Mesothelial cell of epicardium (in vitro differentiated cells): ENCODE measurements at places on chromosomes 5 and 9. TPM values are rescaled to one million over a fixed set of nuclear protein-coding genes. Genes with fewer than 3 reads are reported as not detected.
A peak's percentile ranks its signal among the peaks of the same experiment; 100 is the strongest.

DNA sequence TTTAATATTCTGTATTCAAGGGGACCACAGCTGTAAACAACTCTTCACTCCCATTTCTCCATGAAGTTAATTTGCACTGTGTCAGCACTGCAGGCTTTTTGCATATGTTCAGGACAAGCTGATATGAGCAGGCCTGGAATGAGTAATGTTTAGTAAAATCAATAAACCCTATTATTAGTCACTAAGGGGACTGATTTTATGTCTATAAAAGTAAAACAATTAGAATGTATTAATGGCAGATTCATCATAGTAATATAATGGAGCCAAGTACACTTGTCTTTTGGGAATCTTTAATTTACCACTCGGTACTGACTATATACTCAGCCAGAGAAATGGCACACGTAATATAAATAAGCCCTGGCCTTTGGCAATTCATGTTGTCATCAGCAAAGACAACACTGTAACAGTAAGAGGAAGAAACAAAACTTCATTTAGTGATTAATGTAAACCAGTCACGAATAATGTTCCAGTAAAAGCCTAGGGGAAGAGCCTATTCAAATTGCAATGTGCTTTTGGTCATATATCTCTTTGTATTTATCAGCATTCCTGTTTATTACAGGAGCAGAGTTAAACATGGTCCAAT is 111.6 kb downstream of the ZNF608 start:
- no peaks in the 10 kb centered on the region for H3K27me3 ChIP-seq
- peaks cover 50% of the 10 kb centered on the region for H3K4me1 ChIP-seq
- H3K27ac ChIP-seq = peak overlapping the region; percentile 72
- no peaks in the 10 kb centered on the region for H3K36me3 ChIP-seq

DNA sequence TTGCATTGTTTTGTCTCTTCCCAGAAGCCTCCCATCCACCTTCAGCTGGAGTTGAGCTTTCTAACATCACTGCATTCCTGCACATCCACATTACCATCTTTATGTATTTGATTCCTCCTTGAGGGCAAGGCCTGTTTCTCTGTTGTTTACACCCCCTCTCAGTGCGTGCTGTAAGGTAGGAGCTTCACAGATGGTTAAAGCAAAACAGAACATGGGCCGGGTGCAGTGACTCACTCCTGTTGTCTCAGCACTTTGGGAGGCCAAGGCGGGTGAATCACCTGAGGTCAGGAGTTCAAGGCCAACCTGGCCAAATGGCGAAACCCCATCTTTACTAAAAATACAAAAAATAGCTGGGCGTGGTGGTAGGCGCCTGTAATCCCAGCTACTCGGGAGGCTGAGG is 110.9 kb downstream of the KCNIP1 start:
- peaks cover 62% of the 10 kb centered on the region for H3K27me3 ChIP-seq
- no peak overlapping the region for H3K27ac ChIP-seq
- no peak overlapping the region for H3K4me3 ChIP-seq

GRCh38 chr9:130984521-130984920 is 24.5 kb upstream of the LAMC3 start:
- peaks cover 3% of the 10 kb centered on the region for H3K4me1 ChIP-seq
- no peak overlapping the region for H3K4me3 ChIP-seq
- H3K27ac ChIP-seq = no peak overlapping the region
- no peak for DNase-seq
- H3K36me3 ChIP-seq = no peaks in the 10 kb centered on the region

- H3K27ac ChIP-seq = no peak overlapping the region
- no peaks in the 10 kb centered on the region for H3K4me1 ChIP-seq
- peaks cover 18% of the 10 kb centered on the region for H3K36me3 ChIP-seq
- no peak overlapping the region for H3K4me3 ChIP-seq
- no peaks in the 10 kb centered on the region for H3K27me3 ChIP-seq
These were observed 87.1 kb downstream of the OSMR start for GRCh38 chr5:38932854-38933408.

DNA sequence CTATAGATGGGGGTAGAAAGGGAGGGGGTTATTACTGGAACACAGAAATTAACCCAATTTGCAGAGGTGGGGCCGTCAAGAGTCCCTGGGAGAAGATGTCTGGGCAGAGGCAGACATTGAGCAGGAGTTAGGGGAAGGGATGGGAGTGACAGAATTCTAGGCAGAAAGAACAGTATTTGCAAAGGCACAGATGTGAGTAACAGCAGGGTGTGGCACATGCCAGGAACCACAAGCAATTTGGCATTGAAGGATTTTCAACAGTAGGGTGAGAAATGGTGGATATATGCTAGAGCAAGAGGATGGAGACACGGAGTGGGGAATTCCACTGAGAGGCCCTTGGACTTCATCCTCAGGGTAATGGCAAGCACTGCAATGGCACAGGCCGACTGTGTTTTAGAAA is 71.6 kb upstream of the FRRS1L start:
- H3K27ac ChIP-seq = no peak overlapping the region
- peaks cover 12% of the 10 kb centered on the region for H3K36me3 ChIP-seq
- H3K4me3 ChIP-seq = no peak overlapping the region

GRCh38 chr5:54611290-54611951 is 93.9 kb downstream of the SNX18 start:
- H3K27me3 ChIP-seq = no peaks in the 10 kb centered on the region
- no peak for DNase-seq
- no peaks in the 10 kb centered on the region for H3K36me3 ChIP-seq
- H3K27ac ChIP-seq = no peak overlapping the region
- H3K4me3 ChIP-seq = no peak overlapping the region
- H3K4me1 ChIP-seq = peaks cover 4% of the 10 kb centered on the region

- no peak for DNase-seq
- peak overlapping the region; percentile 52 for H3K27ac ChIP-seq
- H3K36me3 ChIP-seq = no peaks in the 10 kb centered on the region
- no peak overlapping the region for H3K4me3 ChIP-seq
- peaks cover 32% of the 10 kb centered on the region for H3K4me1 ChIP-seq
These were observed 167.7 kb upstream of the PPP2R2B start for GRCh38 chr5:147046281-147046680.

DNA sequence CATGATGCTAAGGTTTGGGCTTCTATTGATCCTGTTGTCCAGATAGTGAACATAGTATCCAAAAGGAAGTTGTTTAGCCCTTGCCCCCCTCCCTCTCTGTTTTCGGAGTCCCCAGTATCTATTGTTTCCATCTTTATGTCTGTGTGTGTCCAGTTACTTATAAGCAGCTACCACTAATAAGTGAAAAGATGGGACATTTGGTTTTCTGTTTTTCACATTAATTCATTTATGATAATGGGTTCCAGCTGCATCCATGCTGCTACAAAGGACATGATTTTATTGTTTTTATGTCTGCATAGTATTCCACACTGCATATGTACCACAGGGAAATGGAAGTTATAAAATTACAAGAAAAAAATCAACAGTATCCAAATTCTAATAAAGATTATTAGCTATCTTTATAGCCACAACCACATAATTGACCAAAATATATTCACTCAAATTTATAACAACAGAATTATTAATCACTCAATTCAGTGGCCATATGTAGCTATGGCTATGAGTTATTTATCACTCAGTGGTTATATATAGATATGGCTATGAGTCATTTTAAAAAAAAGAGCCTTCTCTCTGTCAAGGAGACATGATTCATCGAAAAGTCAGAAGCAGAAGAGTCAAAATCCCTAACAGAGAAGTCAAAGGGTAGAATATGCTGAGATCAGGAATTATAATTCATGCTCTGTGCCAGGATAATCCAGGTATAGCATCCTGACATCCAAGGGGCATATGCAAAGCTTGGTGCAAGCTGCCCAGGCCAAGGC is 367.5 kb downstream of the DEPDC1B start:
- peaks cover 3% of the 10 kb centered on the region for H3K36me3 ChIP-seq
- no peak overlapping the region for H3K4me3 ChIP-seq
- no peaks in the 10 kb centered on the region for H3K27me3 ChIP-seq
- DNase-seq = no peak

- no peaks in the 10 kb centered on the region for H3K27me3 ChIP-seq
- H3K36me3 ChIP-seq = no peaks in the 10 kb centered on the region
- no peak overlapping the region for H3K27ac ChIP-seq
- no peak overlapping the region for H3K4me3 ChIP-seq
These were observed 224.6 kb downstream of the CD180 start for GRCh38 chr5:66972004-66972403.

DNA sequence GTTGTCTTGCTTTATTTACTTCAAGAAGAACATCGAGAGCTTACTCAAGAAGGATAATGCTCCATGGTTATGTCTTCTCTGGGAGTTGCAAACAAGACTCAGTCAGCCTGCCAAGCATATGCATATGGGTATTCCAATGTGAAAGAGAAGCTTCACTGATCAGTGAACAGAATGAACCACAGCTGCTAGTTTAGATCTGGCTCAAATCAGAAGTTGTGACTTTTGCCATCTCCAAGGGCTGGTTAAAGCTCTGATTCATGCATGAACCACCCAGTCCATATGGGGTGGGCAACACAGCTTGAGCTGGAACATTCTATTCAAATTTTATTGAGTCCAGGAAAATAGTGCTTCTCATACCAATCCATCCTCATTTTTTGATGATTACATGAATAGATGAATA is 50.0 kb downstream of the ATPSCKMT start:
- H3K4me3 ChIP-seq = no peak overlapping the region
- peaks cover 2% of the 10 kb centered on the region for H3K36me3 ChIP-seq
- H3K27me3 ChIP-seq = no peaks in the 10 kb centered on the region
- DNase-seq = no peak
- H3K27ac ChIP-seq = no peak overlapping the region

GRCh38 chr5:32848120-32848519 is 137.0 kb downstream of the NPR3 start:
- DNase-seq = no peak
- H3K27ac ChIP-seq = no peak overlapping the region
- peaks cover 32% of the 10 kb centered on the region for H3K4me1 ChIP-seq
- no peaks in the 10 kb centered on the region for H3K36me3 ChIP-seq
- H3K27me3 ChIP-seq = peaks cover 17% of the 10 kb centered on the region

- peaks cover 12% of the 10 kb centered on the region for H3K4me1 ChIP-seq
- H3K27me3 ChIP-seq = no peaks in the 10 kb centered on the region
- no peak overlapping the region for H3K4me3 ChIP-seq
- H3K27ac ChIP-seq = no peak overlapping the region
These were observed 45.2 kb upstream of the SHOC1 start for GRCh38 chr9:111839987-111840386.

DNA sequence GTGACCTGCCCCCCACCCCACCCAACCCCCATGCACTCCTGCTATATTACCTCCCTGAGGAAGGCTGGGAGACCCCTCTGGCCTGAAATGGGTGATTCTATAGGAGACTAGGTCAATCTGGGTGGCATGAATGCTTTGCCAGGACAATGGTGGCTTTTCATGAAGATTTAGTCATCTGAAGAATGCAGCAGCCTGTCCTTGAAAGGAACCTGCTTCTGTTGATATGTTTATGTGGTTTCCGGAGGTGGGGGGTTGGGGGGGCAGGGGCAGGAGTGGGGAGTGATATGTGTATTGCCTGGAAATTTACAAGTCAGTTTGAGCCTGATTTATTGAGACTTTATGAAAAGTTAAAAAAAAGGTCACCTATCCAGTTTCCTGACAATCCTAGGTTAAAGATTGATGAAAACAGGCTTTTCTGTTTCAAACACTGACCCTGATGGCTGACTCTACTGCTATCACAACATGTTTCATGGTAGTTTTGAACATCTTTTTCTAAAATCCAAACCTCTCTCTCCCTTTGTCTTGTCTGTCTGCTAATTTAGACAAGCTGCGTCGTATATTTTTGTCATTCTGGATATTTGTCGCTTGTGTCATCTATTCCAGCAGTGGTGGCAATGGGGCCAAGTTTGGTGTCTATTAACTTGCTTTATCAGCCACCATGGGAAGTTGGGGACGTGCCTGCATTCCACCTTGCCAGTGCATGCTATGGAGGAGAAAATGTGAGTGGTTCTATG is 153.7 kb upstream of the EGFLAM start:
- peak overlapping the region; percentile 32 for H3K27ac ChIP-seq
- no peaks in the 10 kb centered on the region for H3K27me3 ChIP-seq
- no peak for DNase-seq

DNA sequence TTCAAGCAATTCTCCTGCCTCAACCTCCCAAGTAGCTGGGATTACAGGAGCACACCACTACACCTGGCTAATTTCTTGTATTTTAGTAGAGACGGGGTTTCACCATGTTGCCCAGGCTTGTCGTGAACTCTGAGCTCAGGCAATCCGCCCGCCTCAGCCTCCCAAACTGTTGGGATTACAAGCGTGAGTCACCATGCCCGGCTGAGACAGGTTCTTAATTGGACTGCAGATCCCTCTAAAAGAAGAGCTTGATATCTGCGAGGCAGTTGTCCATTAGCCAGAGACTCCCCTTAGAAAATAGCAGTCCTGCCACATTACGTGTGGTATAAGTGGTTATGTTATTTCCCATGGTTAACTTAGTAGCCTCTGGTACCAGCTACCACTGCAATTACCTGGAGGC is 46.6 kb upstream of the NPR3 start:
- no peak for DNase-seq
- no peak overlapping the region for H3K4me3 ChIP-seq
- H3K27ac ChIP-seq = no peak overlapping the region
- H3K4me1 ChIP-seq = no peaks in the 10 kb centered on the region

DNA sequence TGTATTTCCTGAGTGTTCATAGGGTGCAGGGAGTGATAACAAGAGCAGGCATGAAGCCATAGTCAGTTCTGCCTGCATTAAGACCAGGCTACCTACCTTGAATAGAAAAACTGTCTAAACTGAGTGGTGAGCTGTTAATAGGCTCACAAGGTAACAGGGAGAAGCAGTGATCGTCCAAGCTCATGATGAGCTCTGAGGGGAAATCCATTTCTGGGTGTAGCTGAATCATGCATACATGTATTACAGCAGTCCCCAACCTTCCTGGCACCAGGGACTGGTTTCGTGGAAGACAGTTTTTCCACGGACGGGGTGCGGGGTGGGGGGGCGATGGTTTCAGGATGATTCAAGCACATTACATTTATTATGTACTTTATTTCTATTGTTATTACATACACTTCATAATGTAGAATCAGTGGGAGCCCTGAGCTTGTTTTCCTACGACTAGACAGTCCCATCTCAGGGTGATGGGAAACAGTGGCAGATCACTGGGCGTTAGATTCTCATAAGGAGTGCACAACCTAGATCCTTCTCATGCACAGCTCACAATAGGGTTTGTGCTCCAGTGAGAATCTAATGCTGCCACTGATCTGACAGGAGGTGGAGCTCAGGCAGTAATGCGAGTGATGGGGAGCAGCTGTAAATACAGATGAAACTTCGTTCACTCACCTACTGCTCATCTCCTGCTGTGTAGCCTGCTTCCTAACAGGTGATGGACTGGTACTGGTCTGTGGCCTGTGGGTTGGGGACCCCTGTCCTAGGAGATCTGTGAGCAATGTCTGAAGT is 100.0 kb upstream of the IL6ST start:
- DNase-seq = no peak
- H3K27me3 ChIP-seq = no peaks in the 10 kb centered on the region
- H3K4me3 ChIP-seq = no peak overlapping the region
- peaks cover 1% of the 10 kb centered on the region for H3K36me3 ChIP-seq

The RETREG1 gene
- total RNA-seq = 7.8 to 9.2 TPM (median 8.3 TPM) in 3 replicates

The LCN12 gene
- 13.3 to 15.9 TPM (median 13.8 TPM) in 3 replicates for total RNA-seq

The PCDHB9 gene
- 14.5 to 16.0 TPM (median 15.1 TPM) in 3 replicates for total RNA-seq

The CCDC183 gene
- 25.1 to 29.1 TPM (median 26.5 TPM) in 3 replicates for total RNA-seq
